ENCODE measurements at places on chromosomes 16 and 17.

GRCh38 chr16:14465799-14466198 is 164.3 kb downstream of the PARN start:
- DNase-seq = no peak

- DNase-seq = no peak
Measured at GRCh38 chr17:2484876-2485275, 26.8 kb downstream of the METTL16 start.

DNA sequence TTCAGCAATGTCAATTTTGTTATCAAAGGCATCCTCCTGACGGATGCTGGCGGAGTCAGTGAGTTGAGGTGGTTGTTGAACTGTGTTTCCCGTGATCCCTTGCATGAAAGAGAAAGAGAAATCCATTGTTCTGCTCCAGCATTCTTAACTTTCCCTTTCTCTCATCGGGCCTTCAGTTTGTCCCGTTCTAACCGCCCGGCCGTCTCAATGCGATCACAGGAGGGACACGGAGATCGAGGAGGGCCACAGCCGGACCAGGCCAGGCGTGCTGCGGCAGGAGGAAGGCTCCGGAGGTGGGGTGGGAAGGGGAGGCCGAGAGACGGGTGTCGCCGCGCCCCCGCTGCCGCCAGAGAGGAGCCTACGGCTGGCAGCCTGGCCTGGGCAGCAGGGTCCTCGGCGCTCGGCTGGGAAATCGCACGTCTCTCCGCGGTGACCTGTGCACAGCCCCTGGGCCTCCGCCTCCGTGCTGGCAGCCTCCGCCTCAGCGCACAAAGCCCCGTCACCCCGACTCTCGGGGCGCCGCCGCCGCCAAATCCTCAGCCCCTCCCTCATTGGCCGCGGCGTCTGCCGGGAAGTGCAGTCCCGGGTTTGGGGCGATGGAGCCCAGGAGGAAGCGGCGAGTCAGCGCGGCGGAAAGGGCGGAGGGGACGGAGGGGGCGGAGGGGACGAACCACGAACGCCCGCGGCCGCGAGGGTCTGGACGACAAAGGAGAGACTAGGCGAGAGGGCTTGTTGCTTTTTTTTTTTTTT is 38.1 kb downstream of the SOST start:
- DNase-seq = no peak

DNA sequence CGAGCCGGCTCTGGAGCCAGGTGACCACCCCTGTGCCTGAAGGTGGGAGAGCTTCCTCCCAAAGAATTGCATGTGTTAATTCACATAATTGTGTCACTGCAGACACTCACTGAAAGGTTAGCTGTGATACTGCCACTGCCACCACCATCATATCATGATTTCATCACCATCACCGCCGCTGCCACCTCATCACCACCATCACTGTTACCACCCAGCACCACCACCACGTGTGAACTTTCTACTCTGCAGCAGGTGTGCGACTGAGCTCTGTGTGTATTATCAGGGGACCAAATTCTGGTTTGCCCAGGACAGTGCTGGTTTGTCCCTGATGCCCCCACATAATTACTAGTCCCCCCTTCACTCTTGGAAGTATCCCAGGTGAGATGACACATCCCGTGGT is 15.2 kb downstream of the BCAR1 start:
- DNase-seq = no peak

DNA sequence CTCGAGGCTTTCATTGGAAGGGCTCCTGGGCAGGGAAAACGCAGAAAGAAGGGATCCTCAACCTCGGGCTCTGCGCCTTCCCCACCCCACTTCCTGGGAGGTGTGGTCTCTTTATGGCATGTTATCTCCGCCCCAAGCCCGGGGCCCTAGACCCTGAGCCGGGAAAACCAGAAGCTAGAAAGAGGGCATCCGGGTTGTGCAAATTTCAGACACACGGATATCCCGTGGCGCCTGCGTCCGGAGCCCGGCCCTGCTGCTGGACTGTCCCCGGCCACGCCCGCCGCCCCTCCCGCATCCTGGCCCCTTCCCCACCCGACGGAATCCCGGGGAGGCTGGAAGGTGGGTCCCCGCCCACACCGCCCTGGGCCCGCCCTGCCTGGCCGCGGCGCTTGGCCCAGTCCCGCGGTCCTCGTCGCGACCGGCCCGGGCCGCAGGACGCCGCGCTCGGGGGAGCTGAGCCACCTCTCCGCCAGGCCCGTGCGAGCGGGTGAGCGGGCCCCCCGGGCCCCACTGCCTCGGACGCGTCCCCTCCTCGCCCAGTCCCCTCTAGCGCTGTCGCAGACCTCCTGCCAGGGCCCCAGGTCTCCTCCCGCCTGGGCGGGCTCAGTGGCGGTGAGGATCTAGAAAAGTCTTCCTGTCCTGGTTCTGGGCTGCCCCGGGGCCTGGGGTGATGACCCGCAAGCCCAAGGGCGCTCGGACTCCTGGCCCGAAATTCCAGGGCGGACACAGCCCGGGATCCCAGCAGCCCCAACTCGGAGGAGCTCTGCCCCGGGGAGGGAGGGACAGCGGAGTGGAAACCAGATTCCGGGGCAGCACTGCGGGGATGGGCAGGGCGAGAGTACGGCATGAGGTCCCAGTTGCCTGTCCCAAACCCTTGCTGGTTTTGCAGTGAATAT is at the start of gene SLC16A5:
SLC16A5 (plus strand) TSS at position 397 of the 896 bp plus-strand sequence. CDS start 5,683 bp downstream, outside the sequence.
- DNase-seq = peak; percentile 51

DNA sequence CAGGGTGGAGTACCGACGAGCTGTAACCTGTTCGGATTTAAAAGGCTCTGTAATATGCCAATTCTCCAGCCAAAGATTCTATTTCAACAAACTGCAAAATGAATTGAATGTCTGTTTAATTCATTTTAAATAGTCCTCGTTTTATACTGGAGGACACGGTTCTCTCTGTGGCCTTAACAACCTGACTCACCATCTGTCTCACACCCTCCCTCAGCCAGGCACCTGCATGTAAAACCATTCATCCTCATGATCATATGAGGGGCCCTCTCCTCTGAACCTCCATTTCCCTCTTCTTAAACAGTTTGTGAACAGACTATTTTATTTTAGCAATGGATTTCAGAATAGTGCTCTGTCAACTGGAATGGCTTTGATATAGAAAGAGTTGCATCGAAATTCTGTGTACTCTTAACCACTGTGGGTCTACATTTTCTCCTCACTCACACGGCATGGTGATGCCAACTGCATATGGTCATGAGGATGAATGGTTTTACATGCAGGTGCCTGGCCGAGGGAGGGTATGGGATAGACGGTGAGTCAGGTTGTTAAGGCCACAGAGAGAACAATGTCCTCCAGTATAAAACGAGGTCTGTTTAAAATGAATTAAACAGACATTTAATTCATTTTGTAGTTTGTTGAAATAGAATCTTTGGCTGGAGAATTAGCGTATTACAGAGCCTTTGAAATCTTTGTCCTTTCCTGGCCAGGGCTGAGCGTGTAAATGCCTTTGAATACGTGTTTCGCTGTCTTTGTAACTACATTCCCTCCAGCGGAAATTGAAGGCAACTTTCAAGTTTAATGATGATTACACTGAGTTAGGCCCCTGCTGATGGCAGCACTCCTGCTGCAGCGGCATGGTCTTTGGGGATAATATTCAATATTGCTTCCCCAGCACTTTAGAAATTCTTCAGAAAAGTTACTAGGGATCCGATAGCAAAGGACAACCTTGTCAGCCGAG is 329.6 kb downstream of the SNX29 start:
- no peak for DNase-seq

DNA sequence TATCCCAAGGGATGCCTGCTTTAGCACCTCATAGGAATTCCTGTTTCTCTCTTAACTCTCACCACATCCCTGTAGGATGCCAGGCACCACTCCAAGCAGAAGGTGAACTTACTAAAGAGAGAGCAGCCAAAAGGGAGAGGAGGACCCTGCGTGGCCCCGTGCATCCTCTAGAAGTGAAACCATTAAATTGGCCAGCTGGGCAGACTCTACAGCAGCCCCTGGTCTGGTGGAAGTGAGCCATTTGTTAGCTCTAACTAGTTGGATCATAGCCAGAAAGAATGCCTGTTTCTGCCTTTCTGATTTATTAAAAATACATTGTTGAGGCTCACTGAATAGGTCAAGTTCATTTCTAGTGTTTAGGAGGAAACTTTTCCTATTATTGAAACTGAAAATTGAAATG is 22.3 kb downstream of the TMEM11 start:
- no peak for DNase-seq

DNA sequence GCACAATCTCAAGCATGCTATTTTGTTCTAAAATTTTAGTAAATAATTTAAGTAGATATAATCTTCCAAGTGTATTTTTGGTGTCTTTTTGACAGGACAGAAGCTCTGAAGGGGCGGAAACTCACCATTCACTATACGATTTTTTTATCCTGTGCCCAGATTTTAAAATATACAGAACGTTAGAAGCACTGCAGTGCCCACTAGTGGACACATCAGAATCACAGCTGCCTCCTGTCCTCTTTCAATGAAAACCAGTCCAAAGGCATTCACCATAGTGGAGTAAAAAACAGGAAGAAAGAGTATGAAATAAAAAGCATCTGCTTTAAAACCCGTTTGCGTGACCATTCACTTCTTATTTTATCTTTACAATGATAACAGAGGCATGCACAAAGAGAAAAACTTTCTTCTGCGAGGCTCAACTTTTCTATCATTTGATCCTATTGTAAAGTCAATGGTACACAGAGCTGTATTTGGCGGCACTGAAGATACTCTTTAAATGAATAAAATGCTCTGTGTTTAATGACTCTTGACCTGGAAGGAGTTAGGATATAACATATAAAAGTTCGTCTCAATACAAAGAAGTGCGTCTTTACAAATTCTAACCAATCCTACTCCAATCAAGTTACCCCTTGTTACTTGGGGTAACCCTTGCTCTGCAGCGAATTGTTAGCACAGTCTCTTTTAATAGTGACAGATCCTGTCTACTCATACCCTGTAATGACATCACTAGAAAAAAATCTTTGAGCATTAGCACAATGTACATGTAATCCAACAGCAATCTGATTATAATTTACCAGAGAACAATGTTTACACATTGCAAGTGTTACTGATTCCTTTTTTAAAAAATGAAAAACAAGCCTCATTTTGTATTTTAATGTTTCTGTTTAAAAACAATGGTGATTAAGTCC is 339.8 kb upstream of the PSMD7 start:
- DNase-seq = peak; percentile 68

DNA sequence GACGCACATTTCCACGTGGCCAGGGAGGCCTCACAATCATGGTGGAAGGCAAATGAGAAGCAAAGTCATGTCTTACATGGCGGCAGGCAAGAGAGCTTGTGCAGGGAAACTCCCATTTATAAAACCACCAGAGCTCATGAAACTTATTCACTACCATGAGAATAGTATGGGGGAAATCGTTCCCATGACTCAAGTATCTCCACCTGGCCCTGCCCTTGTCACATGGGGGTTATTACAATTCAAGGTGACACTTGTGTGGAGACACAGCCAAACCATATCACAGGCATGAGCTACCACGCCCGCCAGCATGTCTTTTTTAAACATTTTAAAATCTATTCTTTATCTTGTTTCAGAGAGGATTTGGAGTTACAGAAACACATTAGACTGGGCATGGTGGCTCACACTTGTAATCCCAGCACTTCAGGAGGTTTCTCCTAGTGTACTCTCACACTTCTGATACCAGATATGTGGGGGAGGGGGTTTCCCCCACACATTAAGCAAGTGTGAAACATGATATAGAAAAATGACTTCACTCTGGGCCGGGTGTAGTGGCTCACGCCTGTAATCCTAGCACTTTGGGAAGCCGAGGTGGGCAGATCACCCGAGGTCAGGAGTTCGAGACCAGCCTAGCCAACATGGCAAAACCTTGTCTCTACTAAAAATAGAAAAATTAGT is 5.6 kb upstream of the ATMIN start:
- DNase-seq = no peak

DNA sequence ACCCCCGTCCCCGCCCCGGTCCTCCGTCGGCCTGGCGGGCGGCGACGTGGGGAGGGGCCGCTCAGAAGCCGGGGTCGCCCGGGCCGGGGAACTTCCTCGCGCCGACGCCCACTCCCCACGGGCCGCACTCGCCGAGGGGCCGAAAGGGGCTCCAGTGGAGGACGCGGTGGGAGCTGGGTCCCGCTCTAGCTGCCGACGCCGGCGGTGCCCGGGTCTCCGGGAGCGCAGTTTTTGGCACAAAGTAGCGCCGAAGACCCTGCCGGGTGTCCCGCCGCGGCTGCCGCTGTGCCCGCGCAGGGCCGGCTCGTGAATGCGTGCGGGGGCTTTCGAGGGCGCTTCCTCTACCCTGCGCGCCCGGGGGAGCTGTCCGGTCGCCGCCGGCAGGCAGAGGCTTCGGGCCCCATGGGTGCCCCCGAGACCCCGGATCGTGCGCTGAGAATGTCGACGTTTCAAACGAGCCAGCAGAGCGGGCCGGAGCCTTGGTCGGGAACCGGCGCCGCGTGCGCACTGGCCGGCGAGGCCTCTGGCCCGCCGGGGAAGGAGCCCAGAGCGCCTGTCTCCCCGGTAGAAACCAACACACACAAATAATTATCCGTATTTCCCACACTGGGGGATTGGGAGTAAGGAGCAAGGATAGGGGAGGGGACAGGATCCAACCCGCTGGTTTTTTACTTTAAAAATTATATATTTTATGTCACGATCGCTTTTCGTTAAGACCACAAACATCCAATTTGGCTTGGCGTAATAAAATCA is 46.6 kb upstream of the SLC38A10 start:
- no peak for DNase-seq

DNA sequence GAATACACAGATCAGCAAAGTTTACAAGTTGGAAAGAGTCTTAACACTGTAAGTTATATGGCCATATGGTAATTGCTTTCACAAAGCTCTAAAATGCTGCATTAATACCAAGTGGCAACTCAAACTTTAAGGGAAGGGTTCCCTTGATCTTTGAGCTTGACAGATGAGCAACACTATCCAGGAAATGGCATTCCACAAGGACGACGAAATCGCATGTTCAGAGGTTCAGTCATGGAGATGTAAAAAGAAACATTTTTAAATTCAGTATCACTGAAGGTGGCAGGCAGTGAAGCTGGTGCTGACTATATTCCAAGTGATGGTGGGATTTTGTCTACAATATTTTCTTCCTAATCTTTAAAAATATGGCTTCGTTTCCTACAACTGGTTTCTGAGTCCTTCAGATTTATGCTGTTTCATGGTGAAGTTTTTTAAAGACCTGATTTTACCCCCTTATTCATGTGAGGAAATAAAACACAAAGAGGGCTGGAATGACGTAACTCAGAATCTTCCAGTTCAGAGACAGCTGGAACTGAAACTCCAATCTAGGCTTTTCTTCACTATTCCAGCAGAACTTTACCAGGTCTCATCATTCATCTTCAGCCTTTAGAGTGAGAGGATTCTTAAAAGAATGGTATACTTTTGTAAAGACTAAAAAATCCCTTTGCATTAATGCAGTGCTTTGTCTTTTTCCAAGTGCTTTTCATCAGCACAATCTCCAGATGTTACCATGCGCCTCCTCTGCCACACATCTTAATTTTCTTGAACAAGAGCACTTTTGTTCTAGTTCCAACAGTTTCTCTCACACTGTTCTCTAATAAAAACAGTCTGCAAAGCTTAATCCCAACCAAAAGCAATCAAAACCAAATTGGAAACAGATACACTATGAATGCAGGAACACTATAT is 20.2 kb downstream of the CHCT1 start:
- peak; percentile 43 for DNase-seq

Data from fibroblast of skin of left quadriceps (primary cell).